Foreskin keratinocyte (primary cell): ENCODE measurements at places on chromosomes 5 and 9. TPM values are rescaled to one million over a fixed set of nuclear protein-coding genes. Genes with fewer than 3 reads are reported as not detected.

- no peak for DNase-seq
Measured at GRCh38 chr9:22452415-22453010, 5.9 kb downstream of the DMRTA1 start.

DNA sequence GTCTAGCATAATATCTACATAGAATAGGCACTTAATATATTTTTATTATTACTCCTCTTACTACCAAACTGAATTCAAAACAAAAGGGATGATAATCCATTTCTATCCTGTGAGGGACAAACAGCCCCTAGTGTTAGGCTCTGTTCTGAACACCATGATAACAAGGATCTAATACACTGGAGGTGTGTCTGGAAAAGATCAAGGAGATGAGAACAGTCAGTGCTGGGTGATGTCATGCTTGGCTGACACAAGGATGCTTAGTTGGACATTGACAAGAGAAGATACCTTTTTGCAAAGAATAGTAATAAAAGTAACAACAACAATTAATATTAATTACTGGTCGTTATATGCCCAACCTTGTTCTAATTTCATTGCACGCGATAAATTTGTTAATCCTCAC, 458.7 kb downstream of the EBF1 start:
- DNase-seq = no peak

PCDHB6 gene
- 0.02 TPM in 1 of 2 replicates, not detected in the other for polyA plus RNA-seq

DIMT1 gene
- polyA plus RNA-seq = 30.1 and 35.2 TPM in 2 replicates

DNA sequence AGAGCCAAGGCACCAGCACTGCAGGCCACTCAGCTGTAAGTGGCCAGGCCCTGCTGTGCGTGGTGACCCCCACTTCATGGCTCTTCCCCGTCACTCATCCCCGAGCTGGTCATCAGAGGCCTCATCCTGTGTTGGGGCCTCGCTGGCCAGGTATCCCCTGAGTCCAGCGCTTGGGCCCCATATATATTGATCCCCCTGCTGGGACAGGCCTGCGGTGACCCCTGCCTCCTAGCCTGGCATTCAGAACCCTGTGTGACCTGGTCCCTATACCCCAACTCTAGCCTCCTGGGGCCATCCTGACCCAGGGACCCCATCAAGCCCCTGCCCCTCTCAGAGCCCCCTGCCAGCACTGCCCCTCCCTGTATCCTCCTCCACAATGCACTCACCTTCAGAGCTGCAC, 12.7 kb downstream of the GBGT1 start:
- DNase-seq = no peak

CDH9 gene
- not detected in 2 replicates for polyA plus RNA-seq

GRCh38 chr5:147822686-147823491, 8.6 kb downstream of the SPINK1 start:
- DNase-seq = peak; percentile 12

- DNase-seq = no peak
Measured at GRCh38 chr9:37209431-37210386, 89.3 kb downstream of the ZCCHC7 start.

DNA sequence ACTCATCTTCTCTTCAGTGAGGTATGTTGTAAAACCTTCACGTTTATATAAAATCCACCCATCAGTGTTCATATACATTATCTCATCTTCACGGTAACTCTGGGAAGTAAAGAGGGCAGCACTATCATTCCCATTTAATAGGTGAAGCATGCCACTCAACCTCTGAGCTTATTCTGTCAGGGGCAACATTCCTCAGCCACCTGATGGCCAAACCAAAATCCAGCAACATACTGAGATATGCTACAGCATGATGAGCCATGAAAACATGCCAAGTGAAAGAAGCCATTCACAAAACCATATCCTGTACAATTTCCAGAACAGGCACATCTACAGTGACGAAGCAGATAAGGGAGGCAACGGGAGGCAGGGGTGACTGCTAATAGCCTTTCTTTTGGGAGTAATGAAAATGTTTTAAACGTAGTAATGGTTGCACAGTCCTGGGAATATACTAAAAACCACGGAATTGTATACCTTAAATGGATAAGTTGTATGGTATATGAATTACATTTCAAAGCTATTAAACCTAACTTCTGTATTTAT, 167.4 kb downstream of the TSSK1B start:
- peak; percentile 67 for DNase-seq

DNA sequence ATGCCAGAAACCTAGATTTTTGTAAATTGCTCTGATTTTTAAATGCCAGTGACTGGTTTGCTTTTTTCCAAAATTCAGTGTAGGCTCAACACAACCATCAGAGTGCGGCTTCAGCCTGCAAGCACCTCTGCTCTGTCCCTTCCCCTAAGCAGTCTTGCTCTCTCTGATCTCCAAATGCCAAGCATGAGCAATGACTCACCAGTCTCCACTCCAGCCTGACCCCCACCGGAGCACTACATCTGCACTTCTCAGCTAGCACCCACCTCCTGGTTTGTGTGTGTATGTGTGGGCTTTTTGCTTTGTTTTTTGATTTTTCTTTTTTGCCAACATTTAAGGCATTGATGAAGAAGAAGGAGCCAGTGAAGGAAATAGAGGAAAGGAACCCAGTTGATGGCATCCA, 61.4 kb upstream of the ADRA1B start:
- DNase-seq = no peak

CTNNAL1 gene
- 122 and 168 TPM in 2 replicates for polyA plus RNA-seq

GPR21 gene
- not detected in 2 replicates for polyA plus RNA-seq

GRCh38 chr5:67156976-67157583, 39.5 kb downstream of the CD180 start:
- no peak for DNase-seq

DNA sequence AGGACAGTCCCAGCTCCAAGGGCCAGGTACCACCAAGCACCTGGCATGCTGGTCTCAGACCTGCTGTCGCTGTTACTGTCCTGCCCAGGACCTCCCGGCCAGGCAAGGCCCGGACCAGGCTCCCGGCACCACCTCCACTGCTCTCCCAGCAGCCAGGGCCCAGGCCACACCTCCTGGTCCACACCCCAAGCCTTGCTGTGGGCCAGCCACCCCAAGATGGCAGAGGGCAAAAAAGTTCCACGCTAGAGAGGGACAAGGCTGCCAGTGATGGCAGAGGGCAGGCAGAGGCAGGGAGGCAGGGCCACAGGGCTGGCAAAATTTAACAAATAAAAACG, 1.1 kb downstream of the DNLZ start:
- no peak for DNase-seq

- no peak for DNase-seq
Measured at GRCh38 chr9:3299872-3300271, 225.9 kb downstream of the RFX3 start.

DNA sequence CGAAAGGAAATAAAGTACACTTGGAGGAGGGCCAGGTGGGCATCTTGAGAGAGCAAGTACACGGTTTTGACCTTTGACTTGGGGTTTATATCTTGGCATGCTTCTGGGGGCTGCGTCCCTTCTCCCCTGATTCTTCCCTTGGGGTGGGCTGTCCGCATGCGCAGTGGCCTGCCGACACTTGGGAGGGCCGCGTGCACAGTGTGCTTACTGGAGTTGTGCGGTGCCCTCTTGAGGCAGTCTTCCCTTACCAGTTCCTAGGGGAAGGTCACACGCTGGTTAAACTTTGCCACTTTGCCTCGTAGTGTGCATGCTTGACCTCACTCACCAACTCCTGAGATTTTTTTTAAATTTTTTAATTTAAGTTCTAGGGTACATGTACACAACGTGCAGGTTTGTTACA, 4.3 kb upstream of the CLPTM1L start:
- no peak for DNase-seq

IRX2 gene
- polyA plus RNA-seq = 10.9 and 12.7 TPM in 2 replicates

DNA sequence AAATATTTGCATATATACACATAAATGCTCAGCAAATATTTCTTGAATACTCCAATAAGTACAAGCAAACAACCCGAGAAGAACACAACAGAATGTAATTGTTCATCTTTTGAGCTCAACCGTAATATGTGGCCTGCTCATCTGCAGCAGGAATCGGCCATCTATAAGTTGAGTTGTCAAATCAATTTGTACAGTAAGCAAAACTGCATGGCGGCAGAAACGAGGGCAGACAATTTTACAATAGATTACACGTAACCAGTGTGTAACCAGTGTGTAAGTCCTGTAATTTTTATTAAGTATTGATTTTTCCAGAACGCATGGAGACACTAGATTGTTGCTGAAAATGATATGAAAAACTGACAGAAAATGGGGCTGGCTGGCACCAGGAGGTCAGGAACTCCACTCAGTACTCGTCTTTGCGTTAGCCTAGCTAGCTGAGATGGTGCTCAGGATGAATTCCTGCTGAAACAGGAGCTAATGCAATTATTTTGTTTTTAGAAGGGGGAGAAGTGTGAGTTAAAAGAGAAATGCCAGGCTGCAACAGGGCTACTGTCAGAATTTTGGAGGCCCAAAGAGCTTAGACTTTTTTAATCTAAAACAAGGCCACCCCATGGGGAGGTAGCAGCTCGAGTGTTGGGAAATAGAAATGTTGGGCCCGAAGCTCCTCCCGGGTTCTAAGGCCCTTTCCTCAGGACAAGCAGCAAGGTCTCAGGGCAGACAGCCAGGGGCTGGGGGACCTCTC, 682 bp downstream of the DHX29 start:
- DNase-seq = peak; percentile 22

IARS1 gene
- polyA plus RNA-seq = 69.4 and 70.2 TPM in 2 replicates

- no peak for DNase-seq
Measured at GRCh38 chr5:164319161-164319560, 813.7 kb downstream of the MAT2B start.

GRCh38 chr5:158375531-158375930, 516.6 kb upstream of the CLINT1 start:
- DNase-seq = no peak

- peak; percentile 41 for DNase-seq
Measured at GRCh38 chr5:90783460-90784333, 225.1 kb downstream of the ADGRV1 start.

- DNase-seq = no peak
Measured at GRCh38 chr9:137026828-137027227, 1.2 kb downstream of the ABCA2 start.
